ENCODE measurements at places on chromosomes 5 and 9.

DNA sequence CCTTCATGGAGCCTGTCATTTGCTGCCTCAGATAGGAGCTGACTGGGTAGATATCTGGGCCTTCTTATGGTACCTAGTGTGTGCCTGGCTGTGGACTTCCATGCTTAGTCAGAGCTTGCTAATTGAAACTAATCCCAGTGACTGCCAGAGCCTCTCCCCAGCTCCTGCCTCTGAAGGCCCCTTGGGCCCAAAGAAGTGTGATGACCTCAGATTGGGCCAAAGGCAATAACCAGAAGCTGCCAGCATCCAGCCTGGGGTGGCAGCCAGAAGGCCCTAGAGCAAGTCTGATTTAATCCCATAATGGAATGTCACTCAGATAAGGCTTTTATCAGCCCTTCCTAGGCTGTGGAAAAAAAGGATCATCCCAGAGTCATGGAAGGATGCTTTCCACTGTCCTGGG lies 17.1 kb upstream of the CDC23 start:
- H3K4me3 ChIP-seq, result no peak overlapping the region
- H3K27me3 ChIP-seq, result no peaks in the 10 kb centered on the region
- no peaks in the 10 kb centered on the region for H3K4me1 ChIP-seq
- H3K36me3 ChIP-seq, result no peaks in the 10 kb centered on the region
- H3K27ac ChIP-seq, result no peak overlapping the region

DNA sequence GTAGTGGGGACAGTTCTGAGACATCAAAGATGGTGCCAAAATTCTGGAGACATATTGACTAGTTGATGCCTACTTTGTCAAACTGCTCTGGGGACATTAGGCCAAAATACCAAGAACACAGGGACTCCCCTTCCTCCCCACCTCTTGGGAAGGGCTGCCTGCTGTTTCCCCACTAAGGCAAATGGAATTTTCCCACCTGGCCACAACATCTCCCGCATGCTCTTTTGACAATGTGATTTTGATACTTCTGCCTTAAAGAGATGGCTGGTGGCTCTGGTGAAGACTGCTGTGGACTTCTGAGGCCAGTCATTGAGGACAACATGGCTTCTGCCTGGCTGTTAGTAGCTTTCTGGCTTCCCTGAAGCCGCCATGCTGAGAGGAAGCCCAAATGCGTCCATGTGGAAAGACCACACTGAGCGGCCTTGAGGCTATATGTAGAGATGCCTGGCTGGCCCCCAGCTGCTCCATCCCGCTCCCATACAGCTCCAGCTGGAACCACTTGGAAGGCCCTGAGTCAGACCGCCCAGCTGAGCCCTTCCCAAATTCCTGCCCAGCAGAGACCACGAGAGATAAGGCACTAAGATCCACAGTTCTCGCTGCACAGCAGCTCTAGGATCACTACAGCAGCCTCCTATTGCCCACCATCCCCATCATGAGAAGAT lies 226.7 kb downstream of the SYK start:
- H3K4me1 ChIP-seq, result no peaks in the 10 kb centered on the region
- H3K27ac ChIP-seq, result no peak overlapping the region
- H3K36me3 ChIP-seq, result no peaks in the 10 kb centered on the region
- H3K4me3 ChIP-seq, result no peak overlapping the region

GRCh38 chr5:57258052-57258451 lies 84.2 kb downstream of the GPBP1 start:
- no peak overlapping the region for H3K4me3 ChIP-seq
- H3K36me3 ChIP-seq, result peaks cover 22% of the 10 kb centered on the region
- no peaks in the 10 kb centered on the region for H3K4me1 ChIP-seq

- no peak overlapping the region for H3K4me3 ChIP-seq
- no peaks in the 10 kb centered on the region for H3K36me3 ChIP-seq
- no peaks in the 10 kb centered on the region for H3K27me3 ChIP-seq
- no peak overlapping the region for H3K27ac ChIP-seq
These were observed 165.3 kb upstream of the NREP start for GRCh38 chr5:111922344-111922743.

DNA sequence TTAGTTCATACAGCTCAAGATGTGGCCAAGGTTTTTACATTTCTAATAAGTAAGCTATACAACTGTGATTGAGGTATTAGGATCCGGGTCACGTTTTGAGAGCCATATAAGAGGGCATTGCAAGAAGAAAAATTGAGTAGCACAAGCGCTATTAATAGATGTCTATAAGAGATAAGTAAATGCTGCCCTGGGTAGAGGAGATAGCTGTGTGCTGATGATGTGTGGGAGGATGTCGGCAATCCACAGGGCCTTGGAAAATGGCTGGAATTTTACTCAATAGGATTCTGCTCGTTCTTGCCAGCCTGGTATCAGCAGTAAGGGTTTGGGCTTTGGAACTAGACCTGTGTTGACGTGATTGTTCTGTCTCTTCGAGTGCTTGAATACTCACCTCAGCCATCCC lies 41.6 kb downstream of the CSF1R start:
- no peak overlapping the region for H3K4me3 ChIP-seq
- DNase-seq, result no peak
- no peaks in the 10 kb centered on the region for H3K27me3 ChIP-seq
- H3K4me1 ChIP-seq, result peaks cover 15% of the 10 kb centered on the region

GRCh38 chr5:3393122-3393919 lies 202.3 kb upstream of the IRX1 start:
- DNase-seq, result no peak
- H3K36me3 ChIP-seq, result no peaks in the 10 kb centered on the region
- no peaks in the 10 kb centered on the region for H3K27me3 ChIP-seq
- H3K4me1 ChIP-seq, result no peaks in the 10 kb centered on the region

- H3K4me1 ChIP-seq, result no peaks in the 10 kb centered on the region
- H3K4me3 ChIP-seq, result no peak overlapping the region
- DNase-seq, result no peak
These were observed 2218.5 kb downstream of the MAT2B start for GRCh38 chr5:165723931-165724330.

All from lung (tissue), 17 donors.